IgD-negative memory B cell (primary cell): ENCODE measurements at places on chromosomes 1 and 21. TPM values are rescaled to one million over a fixed set of nuclear protein-coding genes. Genes with fewer than 3 reads are reported as not detected.

The TBX19 gene
- 2.5 TPM for polyA plus RNA-seq

The PTTG1IP gene
- polyA plus RNA-seq: 44.7 TPM

The APCS gene
- polyA plus RNA-seq: not detected

The SLC45A3 gene
- polyA plus RNA-seq: 1.9 TPM

The HHAT gene
- 6.3 TPM for polyA plus RNA-seq

The OR2T29 gene
- polyA plus RNA-seq: not detected

The SPATA45 gene
- 0.80 TPM for polyA plus RNA-seq

The CRYAA gene
- not detected for polyA plus RNA-seq

The FPGT gene
- polyA plus RNA-seq: 3.9 TPM

The NUP210L gene
- not detected for polyA plus RNA-seq

The MR1 gene
- polyA plus RNA-seq: 28.3 TPM

The TMEM240 gene
- not detected for polyA plus RNA-seq

The ACBD3 gene
- polyA plus RNA-seq: 41.3 TPM

The FAM167B gene
- not detected for polyA plus RNA-seq

The CELA3B gene
- polyA plus RNA-seq: not detected

The LORICRIN gene
- not detected for polyA plus RNA-seq

The LMX1A gene
- not detected for polyA plus RNA-seq

The GJA9 gene
- not detected for polyA plus RNA-seq

The MIER1 gene
- polyA plus RNA-seq: 34.6 TPM

The MAP1LC3C gene
- not detected for polyA plus RNA-seq

The WRAP73 gene
- polyA plus RNA-seq: 29.7 TPM

The LCE2A gene
- not detected for polyA plus RNA-seq

The UBE2U gene
- polyA plus RNA-seq: not detected

The VHLL gene
- not detected for polyA plus RNA-seq

The SNX7 gene
- 0.13 TPM for polyA plus RNA-seq

The EFHD2 gene
- polyA plus RNA-seq: 81.8 TPM

The ARMH1 gene
- 5.6 TPM for polyA plus RNA-seq

The LCE1C gene
- not detected for polyA plus RNA-seq

The GSTM5 gene
- not detected for polyA plus RNA-seq

The RNF186 gene
- not detected for polyA plus RNA-seq

The PLPP3 gene
- 2.0 TPM for polyA plus RNA-seq

The HES2 gene
- polyA plus RNA-seq: not detected

The CD5L gene
- polyA plus RNA-seq: not detected

The CD1B gene
- polyA plus RNA-seq: not detected

The FALEC gene
- 1.0 TPM for polyA plus RNA-seq

The DNAJC28 gene
- polyA plus RNA-seq: 0.21 TPM

The CSRP1 gene
- 53.4 TPM for polyA plus RNA-seq

The DIRAS3 gene
- not detected for polyA plus RNA-seq

The ITLN2 gene
- polyA plus RNA-seq: not detected

The S100A7A gene
- polyA plus RNA-seq: not detected

The FAM229A gene
- polyA plus RNA-seq: 1.7 TPM

The DNAJC16 gene
- 9.9 TPM for polyA plus RNA-seq

The TMPRSS15 gene
- not detected for polyA plus RNA-seq

The ZBTB7B gene
- 7.7 TPM for polyA plus RNA-seq

The CYP4Z1 gene
- not detected for polyA plus RNA-seq

The TGFBR3 gene
- polyA plus RNA-seq: 2.3 TPM

The AMY2A gene
- polyA plus RNA-seq: not detected

The C1QC gene
- polyA plus RNA-seq: not detected

The ZNF648 gene
- not detected for polyA plus RNA-seq

The COP1 gene
- 33.8 TPM for polyA plus RNA-seq

The HAPLN2 gene
- polyA plus RNA-seq: not detected
